ENCODE measurements at places on chromosomes 1 and 21.

DNA sequence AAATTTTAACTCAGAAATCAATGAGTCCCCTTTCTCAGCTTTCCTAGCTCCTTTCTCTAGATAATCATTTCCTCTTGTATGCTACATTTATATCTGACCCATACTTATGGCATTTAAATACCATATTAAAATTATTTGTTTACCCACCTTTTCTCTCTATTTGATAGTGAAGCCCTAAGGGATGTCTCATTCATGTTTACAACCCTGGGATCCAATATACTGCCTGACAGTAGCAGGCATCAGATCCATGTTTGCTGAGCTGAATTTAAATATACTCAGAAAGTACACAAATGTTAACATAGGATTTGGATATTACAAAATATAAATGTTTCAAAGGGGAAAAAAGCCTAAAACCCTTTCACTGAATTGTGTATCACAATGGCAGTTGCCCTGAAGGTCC lies 26.5 kb downstream of the SCMH1 start:
- no peak overlapping the region for H3K27ac ChIP-seq
- H3K27me3 ChIP-seq = no peaks in the 10 kb centered on the region
- no peak overlapping the region for H3K4me3 ChIP-seq
- H3K4me1 ChIP-seq = peaks cover 2% of the 10 kb centered on the region

GRCh38 chr1:26911399-26912146 lies 2.2 kb downstream of the NR0B2 start:
- no peak overlapping the region for H3K27ac ChIP-seq
- DNase-seq = no peak
- no peak overlapping the region for H3K4me3 ChIP-seq
- H3K4me1 ChIP-seq = no peaks in the 10 kb centered on the region

- H3K4me1 ChIP-seq = no peaks in the 10 kb centered on the region
- H3K27me3 ChIP-seq = no peaks in the 10 kb centered on the region
- no peak overlapping the region for H3K4me3 ChIP-seq
- DNase-seq = no peak
- H3K36me3 ChIP-seq = no peaks in the 10 kb centered on the region
These were observed 171.4 kb downstream of the CAMTA1 start for GRCh38 chr1:6956488-6957159.

GRCh38 chr1:111234258-111234657 lies 6.7 kb downstream of the CHI3L2 start:
- H3K27me3 ChIP-seq = no peaks in the 10 kb centered on the region
- DNase-seq = no peak
- H3K27ac ChIP-seq = no peak overlapping the region
- H3K4me3 ChIP-seq = no peak overlapping the region
- no peaks in the 10 kb centered on the region for H3K36me3 ChIP-seq
- H3K4me1 ChIP-seq = no peaks in the 10 kb centered on the region

DNA sequence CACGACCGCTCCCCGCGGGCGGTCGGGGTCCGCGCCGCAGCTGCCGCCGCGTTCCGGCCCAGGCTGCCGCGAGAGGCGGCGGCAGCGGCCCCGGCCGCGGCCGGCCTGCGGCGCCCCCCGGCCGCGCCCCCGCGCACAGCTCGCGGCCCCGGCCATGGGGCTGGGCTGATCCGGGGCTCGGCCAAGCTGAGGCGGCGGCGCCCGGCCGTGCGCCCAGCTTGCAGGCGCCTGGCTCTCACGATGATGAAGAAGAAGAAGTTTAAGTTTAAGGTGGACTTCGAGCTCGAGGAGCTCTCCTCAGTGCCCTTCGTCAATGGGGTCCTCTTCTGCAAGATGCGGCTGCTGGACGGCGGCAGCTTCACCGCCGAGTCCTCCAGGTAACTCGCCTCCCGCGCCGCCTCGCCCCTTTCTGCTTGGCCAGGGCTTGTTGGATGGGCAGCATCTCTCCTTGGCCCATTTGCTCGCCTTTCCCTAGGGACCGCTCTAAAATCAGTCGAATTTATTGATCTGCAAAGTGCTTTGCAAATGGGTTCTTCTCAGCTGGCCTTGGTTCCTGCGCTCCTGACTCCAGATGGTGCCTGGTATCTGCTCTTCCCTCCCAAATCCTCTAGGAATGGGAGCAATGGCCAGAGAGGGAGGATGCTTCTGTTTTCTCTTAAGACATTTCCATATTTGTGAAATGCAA lies 431 bp downstream of the EEIG2 start:
- H3K27me3 ChIP-seq = no peaks in the 10 kb centered on the region
- peak overlapping the region; percentile 77 for H3K27ac ChIP-seq
- H3K36me3 ChIP-seq = no peaks in the 10 kb centered on the region
- no peaks in the 10 kb centered on the region for H3K4me1 ChIP-seq

DNA sequence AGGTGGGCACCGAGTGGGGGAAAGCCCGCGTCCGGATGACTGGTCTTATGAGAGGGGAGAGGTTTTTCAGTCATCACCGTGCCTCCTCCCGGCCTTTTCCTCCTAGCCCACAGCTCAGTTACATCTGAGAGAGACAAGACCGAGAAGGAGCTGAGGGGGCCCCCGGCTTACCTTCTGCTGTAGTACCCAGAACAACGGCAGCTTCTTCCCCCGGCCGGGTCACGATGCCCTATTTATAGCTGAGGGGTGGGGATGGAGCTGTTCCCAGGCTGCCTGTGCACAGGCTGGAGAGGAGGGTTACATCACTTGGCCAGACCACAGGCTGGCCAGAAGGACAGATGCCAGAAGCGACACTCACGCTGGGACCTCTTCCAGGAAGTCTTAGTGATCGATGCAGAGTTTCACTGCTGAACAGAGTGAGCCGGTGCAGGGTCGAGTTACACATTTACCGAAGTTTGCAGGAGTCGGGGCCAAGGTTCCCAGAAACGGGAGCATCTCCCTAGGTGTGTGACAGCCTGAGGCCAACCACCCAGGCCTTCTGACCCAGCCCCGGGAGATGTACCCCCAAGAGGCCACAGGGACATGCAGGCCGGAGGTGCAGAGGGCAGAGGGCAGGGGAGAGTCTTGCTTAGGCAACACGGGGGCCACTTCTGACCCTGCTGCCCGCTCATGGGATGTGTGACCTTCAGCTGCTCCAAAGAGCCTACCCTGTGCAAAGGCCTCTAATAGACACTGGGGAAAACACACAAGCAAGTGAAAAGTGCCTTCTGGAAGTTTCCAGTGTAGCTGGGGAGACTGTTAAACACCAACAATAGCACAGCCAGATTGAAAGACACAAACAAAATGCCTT lies at the start of gene AGT:
Gene AGT (minus strand): TSS at position 208 of the 850 bp plus-strand sequence. CDS start 3,299 bp downstream, outside the sequence.
- peak; percentile 81 for DNase-seq
- no peak within 1 kb of the TSS for H3K27ac ChIP-seq
- H3K27me3 ChIP-seq = no peaks in the 10 kb centered on the region
- no peaks in the 10 kb centered on the region for H3K4me1 ChIP-seq
- H3K36me3 ChIP-seq = no peaks in the 10 kb centered on the region

DNA sequence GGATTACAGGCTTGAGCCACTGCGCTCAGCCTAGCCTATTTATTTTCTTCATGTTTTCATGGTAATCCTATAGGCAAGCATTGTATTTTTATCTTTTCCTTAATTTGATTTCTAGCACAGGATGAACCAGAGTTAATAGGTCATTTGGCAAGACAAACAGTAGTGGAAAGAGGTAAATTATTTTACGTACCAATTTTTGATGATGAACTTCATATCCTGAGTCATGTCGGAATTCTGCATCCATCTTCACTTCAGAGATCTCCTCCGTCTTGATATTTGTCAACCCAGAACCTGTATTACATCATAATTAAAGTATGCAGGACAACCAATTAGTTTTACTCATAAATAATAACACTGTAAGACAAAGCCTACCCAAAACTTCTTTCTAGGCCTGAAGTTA lies 162.6 kb downstream of the GABPA start:
- H3K36me3 ChIP-seq = no peaks in the 10 kb centered on the region
- no peaks in the 10 kb centered on the region for H3K27me3 ChIP-seq
- no peak for DNase-seq
- no peak overlapping the region for H3K4me3 ChIP-seq
- H3K27ac ChIP-seq = no peak overlapping the region

- peaks cover 26% of the 10 kb centered on the region for H3K36me3 ChIP-seq
- H3K27ac ChIP-seq = no peak overlapping the region
- H3K4me3 ChIP-seq = no peak overlapping the region
- H3K27me3 ChIP-seq = no peaks in the 10 kb centered on the region
These were observed 18.7 kb downstream of the COL6A1 start for GRCh38 chr21:46000182-46000730.

- no peak overlapping the region for H3K4me3 ChIP-seq
- no peaks in the 10 kb centered on the region for H3K4me1 ChIP-seq
- no peaks in the 10 kb centered on the region for H3K36me3 ChIP-seq
- DNase-seq = no peak
- H3K27ac ChIP-seq = no peak overlapping the region
These were observed 85.7 kb upstream of the ETS2 start for GRCh38 chr21:38720074-38720473.

DNA sequence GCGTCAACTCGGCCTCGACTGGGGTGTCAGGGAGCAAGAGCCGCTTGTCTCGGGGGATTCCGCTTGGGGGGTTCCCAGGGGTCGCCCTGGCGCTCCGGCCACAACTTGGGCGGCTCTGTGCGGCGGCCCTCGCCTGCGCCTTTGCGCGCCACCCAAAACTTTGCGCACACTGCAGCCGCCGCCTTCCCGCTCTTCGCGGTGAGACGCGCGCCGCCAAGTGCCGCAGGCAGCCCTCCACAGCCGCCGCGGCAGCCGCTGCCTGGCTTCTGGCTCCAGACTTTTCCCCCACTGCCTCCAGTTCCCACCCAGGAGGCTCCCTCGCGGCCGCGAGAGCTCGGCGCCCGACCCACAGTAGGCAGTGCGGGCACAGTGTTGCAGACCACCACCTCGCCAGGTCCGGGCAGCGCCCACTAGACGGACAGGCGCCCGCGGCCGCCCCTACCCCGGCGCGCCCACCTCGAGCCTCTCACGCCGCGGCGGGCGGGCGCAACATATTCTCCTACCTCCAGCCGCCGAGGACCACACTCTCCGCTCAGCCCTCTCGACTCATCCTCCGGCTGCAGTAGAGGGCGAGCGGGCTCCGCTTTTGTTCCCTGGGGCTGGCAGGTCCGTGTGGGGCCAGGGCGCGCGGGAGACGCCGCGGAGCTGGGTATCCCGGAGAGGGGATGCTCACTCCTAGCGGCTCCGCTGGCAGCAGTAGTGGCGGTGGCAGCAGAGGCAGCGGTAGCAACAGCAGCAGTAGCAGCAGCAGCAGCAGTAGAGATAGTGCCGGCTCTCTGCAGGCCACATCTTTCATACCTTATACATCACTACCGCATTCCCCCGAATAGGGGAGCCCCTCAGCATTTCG lies 296.6 kb downstream of the OMA1 start:
- H3K27me3 ChIP-seq = no peaks in the 10 kb centered on the region
- H3K36me3 ChIP-seq = no peaks in the 10 kb centered on the region
- DNase-seq = peak; percentile 72
- no peaks in the 10 kb centered on the region for H3K4me1 ChIP-seq

DNA sequence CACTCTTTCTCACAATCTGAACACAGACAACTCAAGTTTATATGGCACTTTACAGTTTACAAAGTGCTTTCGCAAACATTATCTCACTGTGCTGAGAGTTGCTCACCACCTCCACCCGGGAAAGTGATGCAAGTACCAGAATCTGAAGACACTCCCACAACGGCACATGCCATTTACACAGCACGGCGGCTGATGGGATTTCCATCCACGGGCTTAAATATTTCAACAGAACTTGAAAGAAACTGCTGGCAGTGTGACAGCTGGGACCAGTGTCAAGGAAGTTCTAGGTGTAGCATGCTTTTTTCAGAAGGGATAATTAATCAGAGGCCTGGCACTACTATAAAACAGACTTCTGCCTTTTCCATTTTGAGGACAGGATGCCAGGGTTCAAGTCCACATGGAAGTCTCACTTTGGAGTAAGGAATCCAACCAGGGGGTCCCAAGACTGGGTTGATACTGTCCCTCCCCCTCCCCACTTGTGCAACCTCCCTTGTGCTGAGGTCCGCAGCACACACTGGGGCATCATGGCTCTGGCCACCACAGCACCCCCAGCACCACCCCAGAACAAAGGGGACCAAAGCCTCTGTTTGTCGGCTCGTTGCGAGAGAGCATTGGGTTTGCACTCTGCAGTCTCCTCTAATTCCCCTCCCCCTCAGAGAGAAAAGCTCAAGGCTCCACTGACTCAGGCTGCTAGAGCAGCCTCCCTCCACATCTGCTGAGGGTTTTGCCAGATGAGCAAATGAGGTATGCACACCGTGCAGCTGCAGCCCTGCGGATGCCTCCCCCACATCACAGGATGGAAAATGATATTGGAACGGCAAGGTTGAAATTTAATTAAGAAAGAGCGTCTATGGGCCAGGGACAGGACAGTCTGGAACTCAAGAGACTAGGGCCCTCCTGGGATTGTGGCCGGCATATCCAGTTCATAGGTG lies 154.9 kb downstream of the TGFBR3 start:
- no peak overlapping the region for H3K4me3 ChIP-seq
- H3K27ac ChIP-seq = no peak overlapping the region
- peaks cover 8% of the 10 kb centered on the region for H3K4me1 ChIP-seq
- no peaks in the 10 kb centered on the region for H3K27me3 ChIP-seq
- H3K36me3 ChIP-seq = no peaks in the 10 kb centered on the region
- no peak for DNase-seq

DNA sequence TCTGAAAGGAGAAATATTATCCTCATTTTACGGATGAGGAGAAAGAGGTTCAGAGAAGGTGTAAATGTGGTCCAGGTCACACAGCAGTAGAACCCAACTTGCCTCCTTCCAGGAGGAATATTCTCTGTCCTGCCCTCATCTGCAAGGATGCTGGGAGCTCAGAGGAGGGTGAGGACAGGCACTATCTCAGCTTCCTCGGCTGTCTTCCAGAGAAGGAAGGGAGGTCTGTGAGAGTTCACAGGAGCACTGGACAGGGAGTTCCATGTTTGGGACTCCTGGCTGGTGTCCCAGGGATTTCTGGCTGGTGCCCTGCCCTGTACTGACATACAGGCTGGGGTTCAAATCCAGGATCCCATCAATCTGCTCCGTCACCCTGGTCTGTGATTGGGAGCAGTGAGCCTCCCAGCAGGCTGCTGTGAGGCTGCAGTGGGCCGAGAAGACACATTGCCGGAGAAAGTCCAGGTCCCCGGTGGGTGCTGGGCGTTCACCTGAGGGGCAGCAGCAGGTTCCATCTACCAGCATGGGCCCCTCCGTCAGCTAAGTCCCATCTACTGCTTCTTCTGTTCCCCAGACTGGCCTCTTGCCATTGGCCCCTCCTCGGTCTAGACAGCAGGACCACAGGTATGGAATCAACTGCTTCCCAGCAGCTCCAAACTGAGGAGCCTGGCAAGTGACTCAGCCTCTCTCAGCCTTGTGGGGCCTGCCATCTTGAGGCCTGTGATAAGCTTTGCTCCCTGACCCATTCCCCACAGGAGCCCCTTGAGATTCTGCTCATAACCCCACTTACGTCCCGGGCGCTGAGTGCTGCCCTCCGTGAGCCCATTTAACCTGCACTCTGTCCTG lies 8.5 kb upstream of the BSND start:
- no peaks in the 10 kb centered on the region for H3K27me3 ChIP-seq
- H3K4me3 ChIP-seq = no peak overlapping the region
- H3K27ac ChIP-seq = no peak overlapping the region
- DNase-seq = no peak
- H3K4me1 ChIP-seq = no peaks in the 10 kb centered on the region
- H3K36me3 ChIP-seq = no peaks in the 10 kb centered on the region

Data from aorta (tissue), 5 donors.